ENCODE measurements at places on chromosomes 13 and 19. TPM values are rescaled to one million over a fixed set of nuclear protein-coding genes. Genes with fewer than 3 reads are reported as not detected.

DNA sequence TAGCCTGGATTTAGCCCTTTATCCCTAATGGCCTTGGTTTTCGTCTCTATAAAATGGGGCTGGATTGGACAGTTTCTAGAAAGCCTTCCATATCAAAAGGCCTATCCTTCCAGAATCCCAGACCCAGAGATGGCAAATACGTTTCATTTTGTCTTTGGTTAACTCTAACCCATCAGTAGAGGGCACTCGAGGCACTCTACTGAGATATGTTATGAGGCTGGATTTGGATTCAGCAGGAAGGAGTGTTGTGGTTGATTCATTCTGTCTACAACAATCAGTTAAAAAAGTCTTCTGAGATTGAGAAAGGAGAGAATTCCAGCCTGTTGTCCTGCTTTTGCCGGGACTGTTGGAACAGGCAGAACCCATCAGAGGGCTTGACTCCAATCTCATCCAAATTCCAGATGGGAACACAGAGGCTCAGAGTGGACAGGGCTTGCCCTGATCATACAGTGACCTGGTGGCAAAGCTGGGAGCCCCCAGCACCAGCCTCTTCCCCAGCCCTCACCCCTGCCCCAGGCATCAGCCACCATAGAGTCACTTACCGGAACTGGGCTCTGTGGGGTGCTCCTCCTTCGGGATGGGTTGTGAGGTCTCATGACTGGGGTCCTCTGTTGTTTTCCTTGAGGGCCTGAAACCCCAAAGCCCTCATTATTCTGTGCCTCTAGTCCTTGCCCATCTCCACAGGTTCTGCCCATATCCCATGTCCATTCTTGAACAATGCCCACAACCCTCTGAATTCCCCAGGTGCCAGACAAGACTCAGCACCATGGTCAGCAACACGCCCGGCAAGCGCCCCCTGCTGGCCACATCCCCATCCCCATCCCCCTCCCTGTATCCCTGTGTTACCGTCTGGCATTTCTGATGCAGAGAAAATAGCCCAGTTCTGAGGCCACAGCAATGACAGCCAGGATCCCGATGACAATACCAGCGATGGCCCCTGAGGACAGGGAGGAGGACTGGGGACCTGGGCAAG, 12.3 kb upstream of the ZNF180 start:
- DNase-seq, result no peak

DNA sequence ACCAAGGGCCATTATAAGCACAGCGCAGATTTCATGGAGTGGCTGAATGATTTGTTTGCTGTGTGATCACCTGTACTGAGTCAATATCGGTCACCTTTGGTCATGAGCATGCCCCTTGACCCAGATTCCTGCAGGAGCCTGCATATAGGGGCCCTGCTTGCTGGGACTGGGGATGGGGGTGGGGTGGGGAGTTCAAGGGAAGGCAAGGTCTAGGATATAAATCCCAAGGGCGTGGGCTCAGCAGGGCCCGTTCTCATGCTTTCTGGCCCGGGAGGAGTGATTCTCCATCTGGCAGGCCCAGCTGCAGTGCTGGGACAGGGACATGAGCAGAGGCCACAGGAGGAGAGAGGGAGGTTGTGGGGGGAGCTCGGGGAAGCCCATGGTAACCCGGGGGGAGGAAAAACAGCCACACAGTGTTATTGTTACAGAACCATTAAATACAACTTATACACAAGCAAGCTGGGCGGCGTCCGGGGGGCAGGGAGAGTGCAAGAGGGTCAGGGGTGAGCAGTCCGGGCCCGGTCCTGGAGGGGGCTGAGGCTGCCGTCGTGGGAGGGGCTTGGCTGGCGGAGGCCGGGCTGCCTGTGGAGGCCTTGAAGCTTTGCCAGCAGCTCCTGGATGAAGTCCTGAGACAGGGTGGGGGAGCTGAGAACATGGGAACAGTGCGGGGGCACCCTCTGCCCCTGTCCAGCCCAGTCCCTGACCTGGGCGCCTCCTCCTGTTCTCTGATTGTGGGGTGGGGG, 5.2 kb downstream of the PPP1R14A start:
- DNase-seq, result no peak

GRCh38 chr13:106423530-106423929, 111.9 kb downstream of the EFNB2 start:
- no peak for DNase-seq

GRCh38 chr19:16441661-16442162, 30.1 kb downstream of the EPS15L1 start:
- DNase-seq, result no peak

DNA sequence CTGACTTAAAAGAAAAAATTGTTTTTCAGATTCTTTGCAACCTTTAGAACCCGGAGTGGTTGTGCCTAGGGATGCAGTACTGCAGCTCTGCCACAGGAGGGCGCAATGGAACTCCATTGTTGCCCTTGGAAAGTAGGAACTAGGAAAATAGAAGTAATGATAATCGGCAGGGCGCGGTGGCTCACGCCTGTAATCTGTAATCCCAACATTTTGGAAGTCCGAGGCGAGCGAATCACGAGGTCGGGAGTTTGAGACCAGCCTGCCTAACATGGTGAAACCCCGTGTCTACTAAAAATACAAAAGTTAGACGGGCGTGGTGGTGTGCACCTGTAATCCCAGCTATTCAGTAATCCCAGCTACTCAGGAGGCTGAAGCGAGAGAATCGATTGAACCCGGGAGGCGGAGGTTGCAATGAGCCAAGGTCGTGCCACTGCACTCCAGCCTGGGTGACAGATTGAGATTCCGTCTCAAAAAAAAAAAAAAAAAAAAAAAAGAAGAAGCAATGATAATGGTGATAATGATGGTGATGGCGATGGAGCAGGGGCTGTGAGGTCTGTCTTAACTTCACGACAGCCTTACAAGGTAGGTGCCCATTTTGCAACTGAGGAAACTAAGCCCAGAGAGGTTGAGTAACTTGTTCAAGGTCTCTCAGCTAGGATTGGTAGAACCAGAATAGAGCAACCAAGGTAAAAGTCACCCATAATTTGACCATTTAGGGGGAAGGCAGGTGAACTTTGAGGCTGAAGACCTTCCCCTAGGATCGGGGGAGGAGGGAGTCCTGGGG, 5.5 kb upstream of the ADAMTS10 start:
- no peak for DNase-seq

DNA sequence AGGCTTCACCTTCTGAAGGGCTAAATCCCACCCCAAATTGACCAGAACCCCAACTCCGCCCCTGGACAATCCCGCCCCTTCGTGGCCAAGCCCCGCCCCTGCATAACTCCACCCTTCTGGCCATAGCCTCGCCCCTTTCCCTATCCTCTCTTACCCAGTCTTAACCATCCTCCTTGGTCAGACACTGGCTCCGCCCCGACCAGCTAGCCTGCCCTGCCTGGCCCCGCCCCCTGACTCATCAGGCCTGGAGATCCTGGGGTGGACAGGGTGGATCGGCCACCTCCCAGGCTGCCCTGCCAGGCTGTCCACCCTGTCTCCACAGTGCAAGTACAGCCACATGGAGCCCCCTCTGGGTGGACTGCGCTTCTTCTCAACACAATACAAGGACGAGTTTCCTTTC, 8.0 kb upstream of the ZNF358 start:
- no peak for DNase-seq

Gene BEST2
- not detected for total RNA-seq
